Nephron progenitor cell (in vitro differentiated cells): ENCODE measurements at places on chromosomes 6 and 20.
A peak's percentile ranks its signal among the peaks of the same experiment; 100 is the strongest.

GRCh38 chr6:23277521-23278179, 708.3 kb downstream of the HDGFL1 start:
- DNase-seq = no peak

DNA sequence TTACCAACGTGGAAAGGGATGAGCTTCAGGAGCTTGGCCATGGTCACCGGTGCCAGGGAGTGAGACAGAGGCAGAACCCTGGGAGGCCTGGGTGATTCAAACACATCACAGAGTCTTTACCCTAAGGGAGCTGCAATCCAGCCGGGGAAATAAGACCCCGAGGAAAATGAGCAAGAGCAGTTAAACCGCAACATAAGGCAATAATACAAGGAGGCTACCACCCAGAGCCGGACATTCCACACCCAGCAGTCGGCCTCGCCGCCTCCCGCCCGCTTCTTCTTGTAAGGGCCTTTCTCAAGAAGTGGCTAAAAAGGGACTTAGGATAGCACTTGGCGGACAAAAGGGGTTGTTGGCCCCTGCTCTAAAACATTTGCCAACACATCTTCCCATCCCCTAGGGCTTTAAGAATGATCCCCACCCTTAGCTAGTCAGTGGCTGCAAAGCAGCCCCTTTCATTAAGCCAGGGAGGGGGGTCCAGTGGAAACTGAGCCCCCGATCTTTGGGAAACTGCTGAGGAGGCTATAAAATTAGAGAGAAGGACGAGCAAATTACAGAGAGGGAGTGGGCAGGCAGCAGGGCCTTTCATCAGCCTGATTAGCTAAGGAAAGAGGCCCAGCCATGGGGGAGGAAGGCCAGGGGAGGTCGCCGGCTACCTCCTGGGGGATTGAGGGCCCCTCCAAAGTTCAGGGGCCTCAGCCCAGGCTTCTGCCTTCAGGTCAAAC, 34.3 kb downstream of the SNX5 start:
- DNase-seq = peak; percentile 33

DNA sequence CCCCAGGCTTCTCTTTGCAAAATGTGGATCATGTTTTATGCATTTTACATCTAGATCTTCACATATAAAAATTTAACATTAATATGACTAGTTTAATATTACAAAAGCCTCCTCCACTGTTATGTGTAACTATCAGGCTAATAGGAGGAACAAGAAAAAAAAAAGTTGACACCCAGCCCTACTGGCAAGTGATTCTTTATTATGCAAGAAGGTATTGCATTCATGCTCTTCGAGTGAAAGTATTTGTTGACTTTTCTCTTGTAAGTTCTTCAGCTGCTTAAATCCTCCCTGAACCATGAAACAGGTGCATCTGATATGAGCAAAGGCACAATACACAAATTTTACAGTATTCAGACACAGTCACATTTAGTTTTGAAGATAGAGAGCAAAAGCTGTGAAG, 716 bp upstream of the HLA-DQB2 start:
- DNase-seq = no peak

- no peak for DNase-seq
These were observed 100.2 kb upstream of the TIAM2 start for GRCh38 chr6:154894902-154895301.

- DNase-seq = no peak
These were observed 122.7 kb downstream of the LY86 start for GRCh38 chr6:6711031-6711785.

GRCh38 chr6:11699576-11699975, 79.0 kb downstream of the ADTRP start:
- DNase-seq = no peak

DNA sequence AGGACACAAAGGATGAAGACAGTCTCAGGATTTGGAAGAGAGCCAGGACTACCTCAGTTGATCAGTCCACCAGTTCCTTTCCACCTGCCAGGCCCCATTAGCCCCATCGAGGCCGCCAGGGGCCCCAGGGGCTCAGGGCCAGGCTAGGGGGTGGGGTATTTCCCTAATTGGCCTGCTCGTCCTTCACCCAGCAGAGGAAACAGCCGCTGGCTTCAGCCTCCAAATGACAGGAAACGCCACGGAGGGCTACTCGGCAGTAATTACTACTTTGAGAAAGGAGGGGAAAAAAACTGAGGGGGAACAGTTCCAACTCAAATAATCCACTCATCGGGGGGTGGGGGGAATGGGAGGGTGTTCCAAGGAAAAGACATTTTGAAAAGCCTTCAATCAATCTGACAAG, 42.7 kb downstream of the MAFB start:
- no peak for DNase-seq

DNA sequence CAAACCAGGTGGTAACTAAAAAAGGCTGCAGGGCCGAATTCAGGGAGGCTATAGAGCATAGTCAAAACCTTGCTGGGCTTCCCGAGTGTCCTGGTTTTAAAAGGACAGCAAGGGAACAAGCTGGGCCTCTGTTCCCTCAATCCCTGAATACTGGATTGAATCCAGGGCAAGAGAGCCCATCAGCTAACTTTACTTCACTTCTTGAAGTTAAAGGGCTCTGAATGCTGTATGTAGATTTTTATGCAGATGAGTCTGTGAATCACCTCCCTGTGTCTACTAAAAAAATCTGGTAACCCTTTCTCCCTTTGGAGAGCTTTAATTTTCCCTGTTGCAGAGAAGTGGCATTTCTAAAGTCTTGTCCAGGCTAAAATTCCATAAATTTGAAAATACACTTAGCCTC, 29.5 kb downstream of the LYRM4 start:
- no peak for DNase-seq

DNA sequence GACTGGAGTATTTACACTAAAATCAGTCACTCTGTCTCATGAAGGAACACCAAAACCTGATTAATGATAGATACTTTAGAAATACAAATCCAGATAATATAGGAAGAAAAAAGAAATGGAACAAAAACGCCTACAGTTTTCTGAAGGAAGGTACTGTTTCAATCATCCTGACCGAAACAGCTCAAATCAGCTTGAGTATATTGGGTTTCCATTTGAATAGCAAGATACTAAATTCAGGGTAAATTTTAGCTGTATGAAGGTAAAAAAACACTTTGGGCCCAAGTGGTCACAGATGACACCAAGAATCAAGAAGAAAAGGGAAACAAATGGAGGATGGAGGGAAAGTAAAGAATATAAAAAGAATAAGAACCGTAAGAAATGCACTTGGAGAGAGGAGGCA, 6.9 kb downstream of the ZSCAN23 start:
- no peak for DNase-seq

DNA sequence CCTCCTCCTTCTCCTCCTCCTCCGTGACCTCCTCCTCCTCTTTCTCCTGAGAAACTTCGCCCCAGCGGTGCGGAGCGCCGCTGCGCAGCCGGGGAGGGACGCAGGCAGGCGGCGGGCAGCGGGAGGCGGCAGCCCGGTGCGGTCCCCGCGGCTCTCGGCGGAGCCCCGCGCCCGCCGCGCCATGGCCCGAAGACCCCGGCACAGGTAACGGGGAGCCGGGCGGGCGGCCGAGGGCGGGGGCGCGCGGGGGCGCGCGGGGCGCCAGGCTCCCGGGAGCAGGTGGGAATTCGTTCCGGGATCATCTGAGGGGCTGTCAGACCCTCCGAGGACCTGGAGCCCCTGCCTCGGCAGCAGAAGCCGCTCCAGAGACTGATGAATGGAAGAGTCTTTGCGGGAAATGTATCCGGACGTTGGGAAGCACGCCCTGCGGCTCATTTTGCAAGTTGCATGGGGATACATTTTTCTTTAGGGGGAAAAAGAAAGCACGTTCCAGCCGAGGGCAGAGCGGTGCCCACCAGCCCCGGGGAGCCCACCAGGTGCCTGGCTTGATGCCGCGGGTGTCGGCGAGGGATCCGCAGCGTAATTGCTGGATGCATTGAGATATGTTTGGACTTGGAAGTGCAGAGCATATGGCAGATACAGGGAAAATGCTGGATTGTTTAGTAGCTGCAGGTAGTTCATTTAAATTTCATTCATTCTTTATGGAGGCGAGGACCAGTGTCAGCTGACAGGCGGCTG, 394 bp downstream of the MYB start:
- no peak for DNase-seq

- DNase-seq = no peak
These were observed 855.8 kb upstream of the CITED2 start for GRCh38 chr6:140230282-140230681.
